ENCODE measurements at places on chromosomes 7 and 10.
A peak's percentile ranks its signal among the peaks of the same experiment; 100 is the strongest.

DNA sequence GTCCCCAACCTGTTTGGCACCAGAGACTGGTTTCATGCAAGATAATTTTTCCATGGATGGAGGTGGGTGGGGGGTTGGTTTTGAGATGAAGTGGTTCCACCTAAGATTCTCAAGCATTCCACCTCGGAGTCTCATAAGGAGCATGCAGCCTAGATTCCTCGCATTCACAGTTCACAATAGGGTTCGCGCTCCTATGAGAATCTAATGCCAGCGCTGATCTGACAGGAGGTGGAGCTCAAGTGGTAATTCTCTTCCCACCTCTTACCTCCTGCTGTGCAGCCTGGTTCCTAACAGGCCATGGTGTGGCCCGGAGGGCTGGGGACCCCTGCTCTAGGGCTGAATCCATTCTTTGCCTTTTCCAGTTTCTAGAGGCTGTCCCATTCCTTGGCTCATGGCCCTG lies 19.1 kb upstream of the CDK1 start:
- DNase-seq = no peak

- DNase-seq = peak; percentile 57
Observed at GRCh38 chr7:100247152-100247757, 27.5 kb downstream of the PVRIG start.

DNA sequence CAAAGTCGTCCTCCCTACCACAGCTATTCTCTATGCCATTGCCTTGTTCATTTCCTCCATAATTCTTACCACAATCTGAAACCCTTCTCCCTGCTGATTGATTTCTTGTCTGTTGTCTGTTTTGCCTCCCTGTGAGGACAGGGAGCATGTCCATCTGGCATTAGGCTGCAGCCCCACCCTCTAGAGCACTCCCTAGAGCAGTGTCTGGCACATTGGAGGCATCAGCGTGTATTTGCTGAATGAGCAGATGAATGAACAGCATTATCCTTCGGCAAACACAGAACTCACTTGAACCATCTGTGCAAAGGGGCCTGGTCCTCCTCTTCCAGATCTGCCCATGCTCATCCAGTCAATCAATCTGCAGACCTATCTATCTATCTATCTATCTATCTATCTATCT lies 5.1 kb upstream of the DMBT1 start:
- DNase-seq = no peak

- DNase-seq = no peak
Observed at GRCh38 chr10:7626283-7626682, 40.5 kb downstream of the ITIH5 start.

DNA sequence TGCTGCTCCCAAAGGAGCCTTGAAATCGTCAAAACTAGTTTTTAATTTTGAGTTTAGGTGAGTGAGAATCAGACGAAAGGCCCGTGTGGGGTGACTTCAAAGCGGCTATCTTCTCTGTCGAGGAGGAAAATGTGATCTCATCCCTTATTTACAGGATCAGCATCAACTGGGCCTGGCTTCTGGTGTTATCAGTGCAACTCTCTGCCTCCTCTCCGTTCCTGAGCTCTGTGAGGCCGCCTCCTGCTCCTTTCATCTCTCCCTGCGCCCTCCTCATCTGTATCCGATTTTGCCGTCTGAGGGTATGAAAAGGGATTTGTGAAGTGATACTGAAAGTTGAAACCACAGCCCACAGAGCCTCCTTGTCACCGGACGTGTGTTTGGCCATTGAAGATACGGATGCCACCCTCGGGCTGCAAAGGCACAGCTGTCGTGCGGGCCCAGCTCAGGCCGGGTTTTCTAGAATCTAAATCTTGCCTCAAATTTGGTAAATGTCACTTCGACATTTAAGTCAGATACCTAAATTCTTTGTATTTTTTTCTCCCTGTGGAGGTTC lies 408.7 kb upstream of the ADARB2 start:
- DNase-seq = no peak

- DNase-seq = no peak
Observed at GRCh38 chr10:3911713-3912442, 126.9 kb upstream of the KLF6 start.

DNA sequence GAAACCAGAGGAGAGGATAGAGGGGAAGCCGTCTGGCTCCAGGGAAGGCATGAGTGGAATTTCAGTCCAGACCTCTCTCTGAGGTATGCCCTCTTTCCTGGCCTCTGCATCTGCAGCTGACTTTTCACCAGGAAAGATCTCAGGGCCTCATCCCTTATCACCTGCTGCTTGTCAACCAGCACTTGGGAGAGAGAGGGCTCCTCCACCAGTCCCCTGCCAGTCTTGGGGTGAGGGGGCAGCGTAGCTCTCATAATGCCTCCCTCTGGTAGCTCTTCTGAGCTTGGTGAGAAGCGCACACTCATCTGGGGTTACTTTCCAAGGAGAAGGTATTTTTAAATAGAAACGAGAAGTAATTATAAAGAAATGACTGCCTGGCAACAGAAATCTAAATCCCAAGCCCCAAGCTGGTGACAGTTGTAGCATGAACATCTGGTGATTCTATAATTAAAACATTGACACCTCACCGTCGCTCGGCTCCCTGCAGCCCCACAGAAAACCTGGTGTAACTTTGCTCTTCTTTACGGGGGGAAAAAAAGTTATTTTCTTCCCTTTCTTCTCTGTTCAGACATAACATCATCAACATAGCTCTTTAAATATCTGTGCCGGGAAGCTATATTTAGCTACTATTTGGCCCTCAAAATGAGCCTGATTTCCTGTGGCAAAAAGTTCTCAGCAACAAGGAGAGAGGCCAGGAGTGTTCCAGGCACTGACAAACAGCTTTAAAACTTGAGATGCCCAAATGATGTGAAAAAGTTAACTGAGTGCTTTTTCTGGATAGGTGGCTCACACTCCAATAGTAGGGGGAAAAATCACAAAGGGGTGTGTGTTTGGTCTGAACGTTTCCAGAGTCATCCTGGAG lies 26.9 kb downstream of the HIP1 start:
- DNase-seq = no peak

DNA sequence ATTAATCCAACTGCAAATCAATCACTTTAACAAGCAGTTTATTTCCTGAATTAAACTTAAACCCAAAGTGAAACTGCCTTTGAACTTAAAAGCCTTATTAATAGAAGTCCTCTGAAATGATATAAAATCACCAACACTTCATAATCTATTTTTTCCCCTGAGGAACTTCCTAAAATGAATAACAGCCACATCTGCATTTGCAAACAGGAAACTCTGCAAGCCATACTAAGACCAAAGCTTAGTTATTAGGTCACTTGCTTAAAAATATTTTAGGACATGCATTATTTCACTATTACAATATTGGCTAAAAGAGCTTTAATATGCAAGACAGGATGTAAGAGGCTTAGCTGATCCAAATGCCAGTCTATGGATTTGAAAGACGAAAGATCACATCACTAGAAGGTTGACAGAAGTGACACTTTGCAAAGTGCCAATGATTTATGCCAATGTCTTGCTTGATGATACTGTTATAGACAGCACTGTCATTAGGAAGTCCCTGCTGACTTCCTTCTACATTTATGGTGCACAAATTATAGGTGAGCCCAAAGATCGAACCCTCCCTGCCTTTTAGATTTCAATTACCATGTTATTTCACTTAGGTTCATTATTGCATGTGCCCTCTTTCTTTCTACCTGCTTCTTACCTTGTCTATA lies 99.9 kb upstream of the SKAP2 start:
- no peak for DNase-seq

GRCh38 chr7:100568896-100569844 lies 4.5 kb downstream of the SAP25 start:
- DNase-seq = no peak

- DNase-seq = no peak
Observed at GRCh38 chr7:418636-419280, 100.9 kb downstream of the PDGFA start.

GRCh38 chr7:121960678-121961077 lies 87.7 kb downstream of the PTPRZ1 start:
- DNase-seq = no peak

- no peak for DNase-seq
Observed at GRCh38 chr10:72025400-72025799, 61.2 kb downstream of the CHST3 start.

- no peak for DNase-seq
Observed at GRCh38 chr10:86165666-86166065, 200.9 kb downstream of the GRID1 start.

DNA sequence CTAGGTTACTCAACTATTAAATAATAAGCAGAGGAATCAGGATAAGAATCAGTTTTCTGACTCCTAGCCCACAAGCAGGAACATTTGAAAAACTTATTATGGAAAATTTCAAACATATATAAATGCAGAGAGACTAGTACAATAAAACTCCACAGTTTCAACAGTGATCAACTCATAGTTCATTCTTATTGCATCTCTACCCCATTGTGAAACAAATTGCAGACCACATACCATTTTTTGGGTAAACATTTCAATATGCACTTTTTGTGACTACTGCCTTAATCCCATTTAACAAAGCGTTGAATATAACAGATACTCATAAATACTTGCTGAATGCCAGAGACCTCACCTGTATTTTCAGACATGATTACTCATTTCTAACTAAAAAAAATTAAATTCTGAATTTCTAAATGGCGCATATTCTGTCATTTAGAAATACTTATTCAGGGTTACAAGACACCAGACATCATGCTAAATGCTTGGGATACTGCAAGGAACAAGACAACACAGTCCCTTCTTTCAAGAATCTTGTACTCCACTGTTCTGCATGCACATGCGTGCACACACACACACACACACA lies 11.4 kb downstream of the CDK6 start:
- no peak for DNase-seq

DNA sequence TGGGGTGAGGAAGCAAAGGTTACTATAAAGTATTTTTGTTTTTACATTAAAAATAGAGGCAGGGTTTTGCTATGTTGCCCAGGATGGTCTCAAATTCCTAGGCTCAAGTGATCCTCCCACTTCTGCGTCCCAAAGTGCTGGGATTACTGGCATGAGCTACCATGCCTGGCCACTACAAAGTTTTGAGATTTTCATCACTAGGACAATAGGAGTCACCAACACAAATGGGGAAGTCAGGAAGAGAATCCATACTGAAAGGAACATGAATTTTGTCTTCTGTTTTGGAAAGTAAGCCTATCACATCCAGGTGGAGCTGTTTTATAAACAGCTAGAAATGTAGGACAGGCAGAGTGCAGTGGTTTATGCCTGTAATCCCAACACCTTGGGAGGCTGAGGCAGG lies 20.0 kb upstream of the CAPZA2 start:
- DNase-seq = no peak

DNA sequence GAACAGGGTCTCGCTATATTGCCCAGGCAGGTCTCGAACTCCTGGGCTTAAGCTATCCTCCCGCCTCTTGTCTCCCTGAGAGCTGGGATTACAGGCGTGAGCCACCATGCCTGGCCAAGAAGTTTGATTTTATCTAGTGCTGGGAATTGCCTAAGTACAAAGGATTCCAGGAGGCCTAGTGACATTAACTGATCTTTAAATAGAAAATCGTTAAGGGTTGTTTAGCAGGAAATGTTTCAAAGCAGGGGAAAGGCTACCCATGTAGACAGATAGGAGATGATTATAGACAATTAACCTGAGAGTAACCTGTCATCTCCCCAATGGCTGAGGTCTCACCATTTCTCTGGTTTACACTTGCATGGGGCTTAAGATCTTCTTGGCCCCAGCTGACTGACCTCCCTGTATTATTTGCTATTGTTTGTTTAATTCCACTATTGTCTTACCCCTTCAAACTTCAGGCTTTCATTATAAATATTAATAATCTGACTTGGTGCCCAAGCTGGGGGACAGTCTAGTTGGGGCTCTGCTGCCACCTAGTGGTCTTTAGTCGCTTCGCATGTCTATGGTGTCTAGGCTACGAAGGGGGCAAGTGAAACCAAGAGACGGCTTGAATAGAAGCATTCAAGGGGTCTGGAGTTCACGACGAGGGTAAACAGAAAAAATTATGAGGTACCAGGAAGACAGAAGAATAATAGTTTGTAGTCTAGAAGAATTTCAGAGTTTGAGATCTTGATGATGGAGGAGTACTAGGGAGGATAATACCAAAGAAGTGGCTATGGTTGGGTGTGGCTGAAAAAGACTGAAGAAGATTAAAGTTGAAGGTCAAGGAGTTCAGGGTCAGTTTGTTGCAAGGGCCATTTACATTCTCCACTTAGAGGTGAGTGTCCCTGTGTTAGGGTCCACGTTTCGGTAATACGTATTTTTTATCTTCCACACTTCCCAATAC lies 40.4 kb upstream of the BPGM start:
- DNase-seq = no peak

GRCh38 chr10:68997211-68997610 lies 8.6 kb downstream of the KIFBP start:
- DNase-seq = no peak

- DNase-seq = peak; percentile 69
Observed at GRCh38 chr10:30639946-30640786, 10.6 kb upstream of the LYZL2 start.

GRCh38 chr7:55550841-55551537 lies 21.3 kb downstream of the VOPP1 start:
- DNase-seq = no peak

DNA sequence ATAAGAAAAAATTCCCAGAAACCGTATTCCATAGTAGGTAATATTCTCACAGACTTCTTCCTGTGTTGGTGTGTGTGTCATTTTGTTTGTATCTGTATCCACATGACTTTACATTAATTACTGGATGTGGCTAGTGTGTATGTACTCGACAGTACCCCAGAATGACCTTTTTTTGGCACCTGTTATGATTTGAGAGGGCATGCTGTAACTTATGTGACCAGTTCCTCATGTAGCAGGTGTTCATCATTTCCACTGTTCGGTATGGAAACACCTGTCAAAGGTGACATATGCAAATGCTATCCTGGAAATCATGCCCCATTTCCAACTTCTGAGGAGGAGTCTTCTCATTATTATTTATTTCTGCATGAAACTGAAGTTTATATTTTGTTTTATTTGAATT lies 89.3 kb downstream of the ZMYND11 start:
- DNase-seq = no peak

GRCh38 chr10:66283064-66283463 lies 642.8 kb upstream of the LRRTM3 start:
- DNase-seq = no peak

DNA sequence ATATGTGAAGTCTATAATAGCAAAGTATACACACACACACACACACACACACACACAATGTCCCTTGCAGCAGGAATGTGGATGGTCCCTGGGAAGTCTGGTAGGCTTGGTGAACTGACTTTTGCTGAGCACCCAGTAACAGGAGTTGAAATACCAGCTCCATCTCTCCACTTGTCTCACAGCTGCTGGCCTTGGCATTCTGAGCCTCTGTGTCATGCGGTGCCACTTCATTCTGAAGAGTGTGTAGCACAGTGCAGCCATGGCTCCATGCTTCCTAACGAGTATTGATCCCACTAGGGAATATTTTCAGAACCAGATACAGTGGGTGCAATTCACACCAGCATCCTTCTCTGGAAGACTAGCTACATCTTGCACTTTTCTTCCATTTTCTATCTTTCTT lies 192.4 kb downstream of the ADARB2 start:
- no peak for DNase-seq

- no peak for DNase-seq
Observed at GRCh38 chr10:19713800-19714525, 102.3 kb upstream of the PLXDC2 start.

All from astrocyte of the cerebellum (primary cell).